Pulmonary artery endothelial cell (primary cell): ENCODE measurements at places on chromosomes 2 and 18.

DNA sequence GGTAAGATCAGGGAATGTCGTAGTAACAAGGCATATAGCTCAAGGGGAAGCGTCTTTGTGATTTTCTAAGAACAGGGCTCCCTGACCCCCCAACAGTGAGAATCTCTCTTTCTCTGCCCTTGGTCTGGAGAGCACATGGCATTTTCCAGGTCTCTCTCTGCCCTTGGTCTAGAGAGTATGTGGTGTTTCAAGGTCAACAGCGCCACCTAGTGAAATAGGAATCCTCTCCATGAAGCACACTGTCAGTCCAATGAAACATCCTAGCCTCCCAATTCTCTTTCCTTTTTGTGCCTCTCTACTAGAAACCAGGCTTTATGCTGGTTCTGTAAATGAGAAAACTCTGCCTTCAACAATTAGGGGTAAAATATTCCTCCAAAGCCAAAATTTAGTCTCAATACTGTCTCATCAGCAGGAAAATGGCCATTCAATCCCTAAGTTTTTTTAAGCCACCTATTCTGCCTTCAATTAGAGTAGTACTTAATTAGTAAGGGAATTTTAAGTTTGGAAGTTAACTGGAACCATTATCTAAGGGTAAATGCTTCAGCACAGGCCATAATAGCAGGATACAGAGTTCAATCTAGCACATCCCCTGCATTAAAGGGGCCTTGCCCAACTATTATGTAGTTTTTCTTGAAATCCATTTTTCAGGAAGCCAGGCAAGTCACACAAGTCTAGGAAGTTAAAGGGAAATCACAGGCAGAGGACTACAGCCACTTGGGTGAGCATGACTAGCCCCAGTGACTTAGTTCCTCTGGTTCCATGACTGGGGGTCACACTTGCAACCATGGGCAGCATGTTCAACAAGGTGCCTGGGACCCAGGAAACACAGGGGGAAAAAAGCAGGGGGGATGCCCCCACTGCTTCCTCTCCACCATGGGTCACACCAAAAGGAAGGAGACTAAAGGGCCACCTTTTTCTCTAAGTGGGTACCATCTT is 12.4 kb downstream of the DYM start:
- peak; percentile 47 for DNase-seq

- no peak for DNase-seq
Measured at GRCh38 chr2:218020966-218021535, 18.3 kb upstream of the TNS1 start.

DNA sequence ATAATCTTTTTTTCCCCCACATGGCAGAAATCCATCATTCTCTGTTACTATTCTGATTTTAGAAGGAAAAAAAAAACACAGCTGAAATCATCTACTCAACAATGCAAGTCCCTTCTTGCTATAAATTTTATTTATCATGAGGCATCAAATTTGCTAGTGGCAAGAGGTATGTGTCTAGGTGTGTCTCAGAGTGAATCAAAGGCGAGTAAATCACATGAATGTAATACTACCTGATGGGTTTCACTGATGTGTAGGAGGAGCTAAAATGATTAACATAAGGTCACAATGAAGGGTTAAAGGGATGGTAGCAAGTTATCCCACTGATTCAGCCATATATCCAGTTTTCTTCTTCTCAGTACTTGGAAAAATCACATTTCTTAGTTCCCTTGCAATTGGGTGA is 24.5 kb upstream of the PELI1 start:
- no peak for DNase-seq

GRCh38 chr2:174051741-174052583 is 86.8 kb upstream of the SP3 start:
- DNase-seq: no peak
